LoVo (cell line): ENCODE measurements at places on chromosomes 5 and 9.

- no peak for DNase-seq
Observed at GRCh38 chr9:35367451-35367850, 122.5 kb upstream of the RUSC2 start.

- DNase-seq: no peak
Observed at GRCh38 chr9:38108326-38108725, 39.3 kb upstream of the SHB start.

DNA sequence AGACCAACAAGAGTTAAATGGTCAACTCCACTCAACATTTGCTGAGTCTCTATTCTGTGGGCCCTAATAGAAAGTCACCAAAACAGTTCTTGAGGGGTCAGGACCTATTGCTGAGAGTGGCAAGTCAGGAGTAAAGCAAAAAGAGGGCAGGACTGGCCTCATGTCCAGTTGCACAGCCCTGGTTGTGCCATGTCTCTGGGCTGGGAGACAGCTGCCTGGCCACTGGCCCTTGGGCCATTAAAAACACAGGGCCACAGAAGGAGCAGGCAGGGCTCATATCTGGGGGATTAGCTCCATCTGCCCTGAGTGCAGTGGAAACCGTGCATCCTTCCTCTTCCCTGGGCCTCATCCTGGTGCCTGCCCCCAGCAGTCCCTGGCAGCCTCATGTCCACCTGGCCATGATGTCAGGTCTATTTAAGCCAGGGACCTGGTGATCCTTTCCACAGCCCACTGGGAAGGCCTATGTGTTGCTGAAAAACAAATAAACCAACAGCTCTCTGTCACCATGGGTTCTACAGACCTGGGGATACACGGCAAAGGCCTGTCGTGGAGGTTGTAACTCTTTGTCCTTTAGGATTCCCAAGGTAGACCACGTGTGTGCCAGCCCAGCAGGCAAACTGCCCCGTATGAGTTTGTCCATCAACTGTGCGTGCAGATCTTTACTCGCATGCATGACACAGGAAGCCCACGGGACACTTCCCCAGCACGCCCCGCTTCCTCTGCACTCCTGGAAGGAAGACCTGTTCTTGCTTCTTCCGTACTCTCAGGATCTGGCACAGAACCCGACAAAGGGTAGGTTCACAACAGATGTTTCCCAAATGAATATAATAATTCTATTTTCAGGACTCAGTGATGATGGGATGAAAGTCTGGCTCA is 148.8 kb downstream of the MTX3 start:
- DNase-seq: no peak

DNA sequence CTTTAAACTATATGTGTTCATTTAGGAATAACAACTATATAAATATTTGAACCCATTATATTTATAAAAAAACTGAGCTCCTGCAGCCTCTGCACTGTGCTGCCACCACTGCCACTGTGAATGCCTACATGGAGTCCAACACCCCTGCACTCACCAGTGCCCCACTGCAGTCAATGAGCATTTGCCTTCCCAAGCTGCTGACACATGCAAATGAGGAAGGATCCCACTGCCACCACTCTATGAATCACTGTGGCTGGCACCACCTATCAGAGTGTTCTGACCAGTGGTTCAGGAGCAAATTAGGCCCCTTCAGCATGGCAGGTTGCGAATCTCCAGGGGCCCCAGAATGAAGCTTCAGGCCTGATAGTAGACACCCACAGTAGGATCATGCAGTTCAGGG is 9.1 kb downstream of the IFNA5 start:
- DNase-seq: no peak

DNA sequence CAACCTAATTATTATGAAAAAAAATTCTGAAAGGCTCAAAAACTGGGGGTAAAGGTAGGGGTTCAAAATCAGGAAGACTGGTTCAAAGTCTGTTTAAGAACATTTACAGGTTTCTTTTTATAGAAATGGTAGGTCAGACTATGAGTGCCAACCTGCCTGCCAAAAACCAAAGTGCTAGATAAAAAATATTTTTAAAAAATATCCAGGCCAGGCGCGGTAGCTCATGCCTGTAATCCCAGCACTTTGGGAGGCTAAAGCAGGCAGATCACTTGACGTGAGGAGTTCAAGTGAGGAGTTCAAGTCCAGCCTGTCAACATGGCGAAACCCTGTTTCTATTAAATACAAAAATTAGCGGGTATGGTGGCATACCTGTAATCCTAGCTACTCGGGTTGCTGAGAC is 67.0 kb downstream of the NR3C1 start:
- DNase-seq: no peak

- DNase-seq: no peak
Observed at GRCh38 chr5:82794876-82795275, 282.3 kb downstream of the TMEM167A start.

DNA sequence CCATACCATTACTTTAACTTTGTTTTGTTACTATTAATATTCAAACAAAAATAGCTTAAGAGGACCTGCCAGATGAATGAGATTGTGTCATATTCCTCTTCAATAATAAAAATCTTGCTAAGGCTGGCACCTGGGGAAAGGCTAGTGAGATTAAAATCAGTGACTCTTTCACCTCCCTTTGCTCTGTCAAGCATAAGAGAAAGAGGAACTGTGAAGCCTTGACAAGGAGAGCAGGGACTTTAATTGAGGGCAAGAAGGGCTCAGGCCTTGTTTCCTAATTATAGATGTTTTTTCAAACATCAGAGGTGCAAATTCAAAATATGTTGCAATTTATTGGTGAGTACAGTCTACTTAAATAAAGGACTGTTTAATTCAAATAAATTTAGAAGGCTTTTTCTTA is 91.7 kb downstream of the SPATA31D1 start:
- no peak for DNase-seq

DNA sequence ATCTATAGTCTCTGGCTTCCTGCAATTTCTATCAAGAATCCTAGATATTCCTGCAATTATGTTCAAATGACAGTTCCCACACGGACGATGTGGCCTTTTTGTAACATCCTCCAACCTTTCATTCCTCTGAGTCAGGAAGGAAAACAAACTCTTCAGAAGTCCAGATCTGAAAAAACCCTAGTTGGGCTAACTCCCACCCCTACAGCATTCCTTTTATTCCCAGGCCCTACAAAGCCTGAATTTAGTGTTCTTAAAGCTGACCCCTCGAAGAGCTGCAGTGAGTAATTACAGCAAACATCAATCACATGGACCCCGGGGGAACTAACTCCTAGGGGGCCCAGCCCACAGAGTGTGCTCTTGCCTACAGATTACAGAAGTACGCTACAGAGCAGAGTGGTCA is 99.7 kb downstream of the SERINC5 start:
- no peak for DNase-seq

DNA sequence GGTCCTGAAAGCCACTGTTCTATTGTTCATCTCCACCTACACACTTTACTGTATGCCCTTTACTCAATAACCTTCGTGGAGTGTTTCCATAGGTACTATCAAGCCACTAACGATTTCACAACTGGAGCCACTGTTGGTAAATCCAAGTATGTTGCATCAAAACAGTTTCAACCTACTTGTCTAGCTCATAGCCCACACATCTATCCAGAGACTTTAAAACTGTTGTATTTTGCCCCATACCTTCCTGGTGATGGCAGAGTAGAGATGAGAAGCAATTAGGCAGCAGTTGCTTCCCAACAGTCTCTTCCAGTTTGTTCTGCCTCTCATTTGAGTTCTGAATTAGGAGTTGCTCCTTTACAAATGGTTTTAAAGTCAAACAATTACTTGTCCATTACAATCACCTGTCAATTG is 607 bp downstream of the FAXDC2 start:
- DNase-seq: no peak

DNA sequence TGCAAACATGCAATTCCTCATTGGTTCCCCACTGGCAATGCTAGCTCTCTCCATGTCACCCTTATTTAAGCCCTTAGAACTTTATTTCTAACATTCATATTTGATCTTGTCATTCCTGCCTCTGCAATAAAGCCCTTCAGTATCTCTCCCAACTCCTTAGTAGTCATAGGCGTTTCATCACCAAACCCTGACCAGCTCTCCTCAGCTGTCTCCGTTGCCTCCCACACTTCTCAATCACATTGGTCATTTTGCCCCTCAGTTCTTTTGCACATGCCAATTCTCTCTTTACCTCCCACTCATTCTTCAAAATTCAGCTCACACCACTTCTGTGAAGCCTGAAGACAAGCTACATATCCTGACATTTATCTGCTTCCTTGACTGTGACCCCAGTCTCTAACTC is 2.8 kb upstream of the RUSC2 start:
- no peak for DNase-seq

GRCh38 chr9:14748373-14748772 is 25.8 kb upstream of the CER1 start:
- DNase-seq: no peak

- no peak for DNase-seq
Observed at GRCh38 chr5:167792514-167792913, 498.9 kb upstream of the WWC1 start.

DNA sequence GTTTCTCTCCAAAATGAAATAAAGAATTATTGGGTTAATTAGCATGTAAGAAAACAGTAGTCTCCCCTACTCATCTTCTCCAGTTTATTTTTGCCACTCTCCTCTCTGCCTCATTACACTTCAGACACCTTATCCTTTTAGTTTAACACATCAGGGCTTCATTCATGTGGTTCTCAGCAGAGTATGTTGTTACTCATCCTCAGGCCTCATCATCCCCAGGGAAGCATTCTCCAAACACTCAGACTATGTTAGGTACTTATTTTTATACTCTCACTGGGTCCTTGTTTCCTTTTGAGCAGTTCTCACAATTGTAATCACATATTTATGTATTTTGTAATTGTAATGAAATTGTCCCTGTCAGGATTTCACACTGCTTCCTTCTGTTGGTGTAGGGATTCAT is 470.5 kb downstream of the PDE4D start:
- no peak for DNase-seq

GRCh38 chr5:15013654-15014463 is 142.3 kb upstream of the ANKH start:
- DNase-seq: peak; percentile 82

DNA sequence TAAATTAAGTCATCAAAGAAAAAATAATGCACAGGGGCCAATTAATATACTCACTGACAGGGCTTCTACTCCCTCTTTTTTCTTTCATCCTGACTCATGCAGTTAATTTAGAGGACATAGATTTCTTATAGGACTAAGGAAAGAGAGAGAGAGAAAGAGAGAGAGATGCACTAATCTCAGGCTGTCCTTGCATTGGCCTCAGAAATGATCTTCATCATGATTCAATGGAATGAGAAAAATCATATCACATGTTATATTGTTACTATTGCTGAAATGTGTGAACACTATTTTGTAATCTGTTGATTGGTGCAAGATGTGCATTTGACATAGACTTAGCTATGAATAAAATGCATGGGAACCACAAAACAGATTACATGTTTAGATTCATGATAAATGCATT is 608.3 kb upstream of the NUDT12 start:
- no peak for DNase-seq

DNA sequence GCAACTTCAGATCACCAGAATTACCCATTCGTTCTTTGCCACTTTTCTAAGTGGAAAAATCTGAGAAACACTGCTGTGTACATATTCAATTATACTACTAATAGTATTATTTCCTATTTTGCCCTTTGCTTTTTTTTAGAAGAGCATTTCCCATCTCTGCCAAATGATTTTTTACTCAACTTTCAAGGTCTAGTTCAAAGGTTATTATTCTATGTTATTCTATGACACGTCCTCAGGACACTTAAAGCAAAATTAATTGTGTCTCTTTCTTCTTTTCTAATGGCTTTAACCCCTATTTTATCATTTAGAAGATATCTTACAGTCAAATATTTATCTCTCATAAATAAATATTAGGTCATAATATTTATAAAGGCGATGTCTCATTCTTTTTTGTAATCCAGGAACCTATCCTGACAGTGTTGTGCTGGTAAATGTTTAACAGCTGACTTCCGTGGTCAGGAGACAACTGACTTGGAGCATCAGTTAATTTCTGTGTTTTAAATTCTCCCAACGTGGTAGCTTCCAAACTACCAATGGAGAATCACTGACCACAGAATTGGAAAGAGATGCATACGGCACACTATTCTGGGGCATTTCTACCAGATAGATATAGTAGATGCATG is 375.2 kb downstream of the ARRDC3 start:
- no peak for DNase-seq

- peak; percentile 14 for DNase-seq
Observed at GRCh38 chr5:60287174-60287771, 393.7 kb upstream of the PDE4D start.

GRCh38 chr9:115367780-115368525 is 250.0 kb upstream of the TNC start:
- no peak for DNase-seq

DNA sequence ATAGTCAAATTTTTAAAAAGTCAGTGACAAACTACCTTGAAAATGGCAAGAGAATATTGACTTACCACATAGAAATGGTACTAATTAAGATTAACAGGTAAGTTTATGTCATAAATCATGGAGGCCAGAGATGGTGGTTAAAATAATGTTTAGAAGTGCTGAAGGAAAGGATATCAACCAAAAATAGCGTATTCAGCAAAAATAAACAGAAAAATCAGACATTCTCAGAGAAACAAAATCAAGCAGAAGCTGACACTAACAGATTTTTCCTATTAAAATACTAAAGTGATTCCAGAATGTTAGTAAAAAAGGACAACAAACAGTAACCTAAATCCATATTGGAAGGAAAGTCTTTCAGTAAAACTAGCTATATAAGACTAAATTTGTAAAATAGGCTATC is 959.9 kb upstream of the CDH10 start:
- DNase-seq: no peak

- no peak for DNase-seq
Observed at GRCh38 chr5:140627972-140628371, 5.0 kb downstream of the CD14 start.

DNA sequence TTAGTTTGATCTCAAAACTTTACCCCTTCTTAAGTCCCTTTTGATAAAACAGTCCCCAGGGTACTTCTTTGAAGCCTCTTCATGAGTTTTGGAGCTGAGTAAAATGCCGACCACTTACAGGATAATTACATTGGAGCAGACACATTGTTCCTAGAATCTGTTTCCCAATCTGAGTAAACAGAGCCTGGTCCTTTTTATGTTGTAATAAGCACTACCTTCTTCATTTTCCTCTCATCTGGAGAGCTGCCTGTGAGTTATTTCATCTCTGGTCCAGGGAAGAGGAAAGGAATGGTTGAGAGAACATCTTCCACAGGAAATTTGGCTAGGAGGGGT is 26.3 kb upstream of the GALNT10 start:
- DNase-seq: no peak

- DNase-seq: no peak
Observed at GRCh38 chr9:120212153-120212852, 367.7 kb downstream of the CDK5RAP2 start.

GRCh38 chr5:15283076-15283475 is 216.9 kb upstream of the FBXL7 start:
- DNase-seq: no peak

GRCh38 chr5:119304439-119305211 is 51.2 kb upstream of the TNFAIP8 start:
- DNase-seq: no peak
